Anterior cingulate cortex (tissue), 58 donors: ENCODE measurements at places on chromosomes 11 and 22.

DNA sequence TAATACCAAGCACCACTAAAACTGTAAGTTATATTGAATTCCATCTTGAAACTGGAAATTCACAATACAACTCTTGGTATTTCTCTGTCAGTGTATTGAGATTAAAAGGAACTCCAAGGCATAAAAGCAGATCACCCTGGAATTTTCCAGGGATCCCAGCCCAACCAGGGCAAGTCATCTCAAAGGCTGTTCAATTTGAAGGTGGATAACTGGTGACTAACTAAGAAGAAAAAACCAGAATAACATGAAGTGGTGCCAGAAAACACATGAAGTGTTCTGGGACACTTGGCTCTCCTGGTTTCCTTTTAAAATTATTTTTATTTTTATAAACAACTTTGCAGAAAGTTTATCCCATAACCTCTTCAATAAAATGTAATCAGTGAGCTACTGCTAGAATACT is 7.8 kb upstream of the BMAL1 start:
- no peak for DNase-seq

DNA sequence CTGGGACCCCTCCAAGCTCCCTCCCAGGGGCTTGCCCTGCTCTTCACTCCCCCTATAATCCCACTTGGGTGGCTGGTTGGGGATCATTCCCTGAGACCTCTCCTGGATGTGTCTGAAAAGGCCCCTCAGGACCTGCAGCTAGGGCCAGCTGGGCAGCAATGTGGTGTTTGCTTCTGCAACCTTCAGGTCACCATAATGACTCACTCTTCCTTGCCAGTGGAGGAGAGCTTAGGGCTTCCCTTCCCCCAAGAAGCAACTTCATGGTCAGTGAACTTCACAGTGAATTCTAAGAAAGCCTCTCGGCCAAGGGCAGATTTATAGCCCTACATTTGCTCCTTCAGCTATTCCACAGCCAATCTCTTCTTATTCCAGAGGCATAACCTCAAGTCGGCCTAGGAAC is 45.1 kb upstream of the TSPAN18 start:
- DNase-seq = no peak

- no peak for DNase-seq
Measured at GRCh38 chr22:34210301-34210700, 290.0 kb upstream of the LARGE1 start.

DNA sequence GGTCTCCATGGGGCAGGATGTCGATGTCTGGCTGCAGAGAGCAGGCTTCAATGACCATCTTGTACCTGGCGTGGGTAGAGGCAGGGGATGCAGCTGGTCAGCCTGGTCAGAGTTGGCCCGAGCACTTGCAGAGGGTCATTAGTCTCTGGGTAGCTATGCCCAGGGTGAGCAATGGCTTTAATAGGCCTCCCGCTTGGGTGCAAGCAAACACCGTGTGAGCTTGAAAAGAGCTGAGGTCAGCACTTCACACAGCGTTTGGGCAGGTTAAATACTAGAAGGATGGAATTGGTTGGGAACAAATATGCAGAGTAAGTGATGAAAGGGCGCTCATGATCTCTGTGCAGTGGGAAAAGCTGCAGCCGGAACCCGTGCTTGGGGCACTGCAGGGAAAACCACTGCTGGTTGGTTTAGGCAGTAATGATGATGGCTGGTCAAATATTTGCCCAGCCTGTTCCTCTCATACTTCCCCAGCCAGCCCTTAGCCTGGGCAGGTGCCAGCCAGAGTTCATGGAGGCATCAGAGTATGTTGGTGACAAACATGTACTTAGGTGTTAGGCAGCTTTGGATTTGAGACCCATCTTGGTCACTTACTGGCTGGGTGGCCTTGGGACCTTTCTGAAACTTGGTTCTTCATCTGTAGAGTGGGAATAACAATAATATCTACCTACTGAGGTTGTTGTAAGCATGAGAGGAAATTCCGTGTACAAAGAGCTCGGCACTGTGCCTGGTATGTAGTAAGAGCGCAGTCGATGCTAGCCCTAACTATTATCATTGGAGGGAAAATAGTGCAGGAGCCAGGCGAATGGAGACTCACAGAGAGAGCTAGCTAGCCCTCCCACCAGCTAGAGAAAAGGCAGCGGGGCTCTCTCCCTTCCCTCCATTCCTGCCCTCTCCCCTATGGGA is 25.2 kb upstream of the KCNJ11 start:
- no peak for DNase-seq

- DNase-seq = no peak
Measured at GRCh38 chr22:36588285-36588684, 59.3 kb upstream of the EIF3D start.

GRCh38 chr11:130785380-130786116 is 130.7 kb downstream of the SNX19 start:
- DNase-seq = no peak

- no peak for DNase-seq
Measured at GRCh38 chr22:42933485-42934091, 76.5 kb upstream of the ARFGAP3 start.

DNA sequence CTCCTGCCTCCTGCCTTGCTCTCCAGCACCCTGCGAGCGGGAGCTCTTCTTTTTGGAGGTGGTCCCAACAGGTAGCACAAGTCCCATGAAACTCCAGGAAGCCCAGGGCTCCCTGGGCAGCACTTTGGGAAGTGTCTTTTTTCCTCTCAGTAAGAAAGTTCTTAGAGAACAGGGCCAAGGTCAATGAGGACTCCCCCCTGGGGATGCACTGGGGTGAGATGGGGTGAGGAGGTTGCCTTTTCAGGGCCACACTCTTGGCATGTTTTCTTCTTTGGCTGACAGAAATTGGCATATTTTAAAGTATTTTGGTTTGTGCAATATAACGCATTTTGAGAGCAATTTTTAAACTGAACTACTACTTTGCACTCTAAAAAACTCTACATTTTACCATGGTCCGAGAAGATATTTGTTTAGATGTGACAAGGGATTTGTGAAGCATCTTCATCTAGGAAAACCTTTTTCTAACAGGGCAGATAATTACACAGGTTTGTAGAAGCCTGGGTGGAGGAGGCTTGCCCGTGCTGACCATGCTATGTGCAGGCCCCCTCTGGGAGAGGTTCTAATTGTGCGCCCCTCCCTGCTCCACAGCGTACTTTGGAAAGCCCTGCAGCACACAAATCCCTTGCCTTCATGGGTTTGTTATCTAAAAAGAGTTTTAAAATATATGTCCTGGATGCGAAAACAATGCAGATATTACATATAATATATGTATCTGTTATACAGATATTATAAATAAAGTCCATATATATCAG is 140.4 kb downstream of the WNT7B start:
- DNase-seq = no peak

GRCh38 chr11:13997881-13998280 is 35.4 kb downstream of the SPON1 start:
- no peak for DNase-seq

DNA sequence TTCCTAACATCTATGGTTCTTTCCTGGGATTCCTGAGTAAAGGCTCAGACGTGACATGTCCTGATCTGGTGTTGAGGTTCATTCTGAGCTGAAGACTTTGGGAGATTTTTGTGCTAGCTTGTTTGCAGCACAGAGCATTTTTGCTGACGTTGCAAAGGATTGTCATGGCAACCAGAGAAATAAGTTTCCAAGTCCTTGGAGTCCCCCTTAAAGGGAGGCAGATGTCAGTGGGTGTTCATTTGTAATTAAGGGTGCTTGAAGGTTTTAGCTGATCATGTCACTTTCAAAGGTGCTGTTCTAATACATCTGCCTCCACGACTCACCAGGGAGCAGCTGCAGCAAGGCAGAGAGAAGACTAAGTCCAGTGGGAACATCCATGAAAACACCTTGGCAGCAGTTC is 5.4 kb upstream of the SYN3 start:
- DNase-seq = no peak

DNA sequence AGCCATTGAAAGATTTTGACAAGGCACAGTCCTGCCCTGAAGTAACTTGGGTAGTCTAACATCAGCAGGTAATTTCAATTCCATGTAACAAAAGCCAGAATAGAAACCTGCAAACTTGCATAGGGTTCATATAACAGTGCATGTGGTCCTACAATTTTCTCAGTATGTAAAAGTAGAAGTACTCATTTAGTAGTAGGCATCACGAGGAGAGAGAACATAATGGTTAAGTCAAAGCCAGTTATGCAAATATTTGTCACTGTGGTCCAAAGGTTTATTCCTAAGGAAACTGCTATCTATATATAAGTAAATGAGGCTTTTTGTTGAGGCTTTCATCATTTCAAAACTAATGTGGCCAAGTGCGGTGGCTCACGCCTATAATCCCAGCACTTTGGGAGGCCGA is 10.1 kb downstream of the ATP5MG start:
- no peak for DNase-seq

DNA sequence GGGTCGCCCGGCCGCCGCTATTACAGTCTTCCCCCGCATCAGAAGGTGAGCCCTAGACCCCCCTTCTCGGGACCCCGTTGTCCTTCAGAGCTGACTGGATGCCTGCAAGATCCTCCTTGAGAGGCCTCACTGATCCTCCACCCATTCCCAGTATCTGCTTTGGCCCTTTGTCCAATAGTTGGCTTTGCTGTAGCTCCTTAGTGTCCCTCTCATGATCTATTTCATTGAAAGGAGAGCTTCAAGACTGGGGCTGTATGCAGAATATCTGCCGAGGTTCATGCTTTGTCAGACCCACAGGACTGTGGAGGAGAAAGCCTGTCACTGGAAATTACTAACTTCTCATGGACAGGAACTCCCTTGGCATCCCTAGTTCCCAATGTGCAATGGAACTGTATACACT is 499 bp downstream of the DLAT start:
- DNase-seq = no peak

DNA sequence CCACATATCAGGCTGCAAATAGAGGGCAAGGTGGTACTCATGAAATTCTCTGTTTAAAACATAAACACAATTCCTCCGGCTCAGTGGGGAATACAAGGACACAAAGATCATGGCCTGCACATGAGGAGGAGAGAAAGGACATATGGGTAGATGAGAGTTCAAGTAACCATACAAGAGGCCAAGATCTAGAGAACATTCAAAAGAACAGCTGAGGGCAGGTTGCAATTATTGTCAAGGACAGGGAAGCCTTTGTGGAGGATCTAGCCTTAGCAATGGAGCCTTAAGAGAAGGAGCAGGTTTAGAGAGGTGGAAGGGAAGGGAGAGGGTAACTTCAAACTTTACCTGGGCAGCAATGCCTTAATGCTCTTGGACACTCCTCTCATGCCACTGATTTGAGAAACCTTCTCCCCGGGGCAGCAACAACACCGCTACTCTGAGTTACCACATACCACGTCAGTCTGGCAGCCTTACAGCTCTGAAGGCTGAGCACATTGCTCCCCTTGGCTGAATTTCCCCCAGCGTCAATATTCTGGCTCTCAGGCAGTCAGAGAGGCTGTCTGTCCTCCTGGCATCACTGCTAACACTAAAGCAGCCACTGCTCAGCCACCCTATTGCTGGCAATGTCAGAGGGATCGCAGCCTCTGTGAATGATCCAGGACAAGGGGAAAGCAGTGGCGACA is 55.5 kb downstream of the CLPB start:
- DNase-seq = peak; percentile 21

DNA sequence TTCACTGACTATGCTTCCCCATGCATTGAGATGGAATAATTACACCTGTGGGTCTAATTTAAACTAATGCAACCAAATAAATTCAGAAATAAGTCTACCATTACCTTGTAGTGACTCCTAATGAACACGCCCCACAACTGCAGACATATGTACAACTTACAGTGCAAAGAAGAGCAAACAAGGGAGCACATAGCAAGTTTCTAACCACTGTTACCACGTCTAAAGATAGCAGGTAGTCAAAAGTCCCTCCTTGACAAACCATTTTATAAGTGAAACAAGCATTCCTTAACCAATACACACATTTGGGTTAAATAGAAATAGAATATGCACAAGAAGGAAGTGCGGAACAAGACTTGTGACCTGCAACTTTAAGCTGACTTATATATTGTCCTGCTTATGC is 20.6 kb downstream of the PHF21A start:
- no peak for DNase-seq

DNA sequence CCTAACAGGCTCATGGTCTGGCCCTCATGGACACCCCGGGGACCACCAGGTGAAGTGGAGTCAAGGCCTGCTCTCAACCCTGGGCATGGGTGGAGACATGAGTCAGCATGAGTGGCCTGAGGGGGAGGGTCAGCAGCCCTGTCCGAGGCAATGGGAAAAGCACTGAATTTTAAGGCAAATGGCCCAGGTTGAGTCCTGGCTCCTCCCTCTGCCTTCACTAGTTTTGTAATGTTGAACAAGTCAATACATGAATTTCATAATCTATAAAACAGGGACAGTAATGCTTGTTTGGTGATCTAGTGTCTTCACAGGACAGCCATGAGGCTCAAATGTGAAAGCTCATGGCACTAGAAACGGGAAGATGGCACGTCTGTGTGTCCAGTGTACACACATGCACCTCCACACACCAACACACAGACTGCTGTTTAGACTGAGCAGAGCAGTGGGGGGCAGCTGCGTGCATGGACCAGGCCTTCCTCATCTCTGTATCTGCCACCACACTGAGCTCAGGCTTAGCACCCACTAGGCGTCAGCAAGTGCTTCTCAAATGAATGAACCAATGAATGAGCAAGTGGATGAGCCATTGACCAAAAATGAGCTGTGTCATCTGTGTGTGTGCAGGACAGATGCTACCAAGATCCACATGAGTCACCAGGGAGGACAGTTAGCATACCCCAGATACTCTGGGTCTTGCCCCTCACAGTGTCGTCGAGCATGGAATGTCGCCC is 63.4 kb downstream of the NRXN2 start:
- DNase-seq = no peak

GRCh38 chr11:2975594-2975993 is 16.5 kb downstream of the NAP1L4 start:
- DNase-seq = peak; percentile 20

DNA sequence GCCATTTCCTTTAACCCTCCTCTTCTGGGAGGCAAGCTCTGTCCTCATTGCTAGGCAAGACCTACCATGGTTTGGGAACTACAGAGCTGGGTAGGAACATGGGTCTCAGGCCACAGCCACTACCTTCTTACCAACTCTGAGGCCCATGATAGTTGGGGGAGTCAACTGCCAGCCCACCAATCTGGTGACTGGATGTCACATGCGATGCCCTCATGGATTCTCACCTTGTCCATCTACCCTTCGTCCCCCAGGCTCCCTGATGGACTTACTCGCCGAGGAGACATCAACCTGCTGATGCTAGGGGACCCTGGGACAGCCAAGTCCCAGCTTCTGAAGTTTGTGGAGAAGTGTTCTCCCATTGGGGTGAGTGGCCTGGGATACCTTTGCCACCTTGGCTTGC is 13.7 kb downstream of the MCM5 start:
- no peak for DNase-seq

DNA sequence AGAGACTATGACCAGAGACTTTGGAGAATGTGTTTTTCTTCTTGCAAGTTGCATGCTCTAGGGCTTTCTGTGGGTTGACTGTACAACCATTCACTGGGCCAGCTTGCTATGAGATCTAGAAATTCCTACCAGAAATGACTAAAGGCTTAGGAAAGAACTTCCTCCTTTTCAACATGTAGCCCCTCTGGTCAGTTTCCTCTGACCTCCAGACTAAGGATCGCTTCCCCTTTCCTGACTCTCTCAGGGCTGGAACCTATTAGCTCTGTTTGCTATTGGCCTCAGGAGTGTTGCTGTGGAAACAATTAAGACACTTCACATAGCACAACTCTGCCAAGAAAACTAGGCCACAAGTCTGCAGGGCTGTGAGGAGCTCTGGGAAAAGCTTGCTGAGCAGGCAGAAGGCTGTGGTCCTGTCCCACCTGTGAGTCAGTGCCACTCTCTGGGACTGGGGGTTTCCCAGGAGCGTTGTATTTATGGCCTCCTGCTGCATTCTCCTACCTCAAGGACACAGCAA is 10.7 kb downstream of the CRY2 start:
- DNase-seq = peak; percentile 35

- no peak for DNase-seq
Measured at GRCh38 chr11:35210876-35211546, 72.0 kb downstream of the CD44 start.
